ENCODE measurements at places on chromosomes 1 and 21.

GRCh38 chr1:248804771-248805681 lies 20.7 kb downstream of the SH3BP5L start:
- peak; percentile 3 for ATAC-seq

GRCh38 chr1:24052220-24052619 lies 59.7 kb downstream of the MYOM3 start:
- peak; percentile 65 for ATAC-seq

- ATAC-seq = no peak
Measured at GRCh38 chr1:239909898-239910297, 181.8 kb upstream of the FMN2 start.

GRCh38 chr1:100793659-100794058 lies 74.1 kb downstream of the VCAM1 start:
- ATAC-seq = no peak

DNA sequence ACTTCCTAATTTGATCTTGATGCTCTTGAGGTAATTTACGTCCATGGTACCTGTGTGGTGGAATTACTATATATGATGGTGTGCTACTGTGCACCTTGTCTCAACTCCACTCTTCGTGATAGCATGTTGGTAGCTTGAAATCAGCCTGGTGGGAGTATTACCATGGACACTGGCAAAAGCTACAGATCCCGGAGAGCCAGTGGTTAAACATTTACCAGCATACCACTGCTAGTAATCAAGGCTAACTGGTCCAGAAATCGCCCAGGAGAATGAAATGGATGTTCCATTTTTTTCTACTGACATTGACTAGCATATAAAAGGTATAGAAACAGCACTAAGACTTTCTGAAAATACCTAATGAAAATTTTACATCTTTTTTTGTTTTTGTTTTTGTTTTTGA lies 30.6 kb downstream of the ELK4 start:
- no peak for ATAC-seq
